ENCODE measurements at places on chromosomes 4 and X.

DNA sequence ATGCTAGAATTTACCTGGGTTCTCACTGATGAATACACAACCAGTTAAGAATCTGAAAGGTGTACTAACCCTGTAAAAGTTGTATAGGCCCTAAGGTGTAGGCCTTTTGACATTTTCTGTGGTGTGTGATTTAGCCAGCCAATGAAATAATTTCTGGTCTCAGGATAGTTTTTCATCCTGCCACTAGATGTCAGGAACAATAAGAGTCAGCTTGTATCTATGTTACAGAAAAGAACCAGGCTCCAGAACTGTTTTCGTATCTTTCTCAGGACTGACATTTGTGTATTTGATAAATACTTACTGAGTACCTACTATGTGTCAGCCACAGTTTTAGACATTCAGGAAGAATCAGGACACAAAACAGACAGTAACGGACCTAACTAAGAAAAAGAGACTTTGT, 673.6 kb upstream of the TENM3 start:
- no peak for DNase-seq

GRCh38 chr4:69775321-69775867, 15.0 kb upstream of the SULT1B1 start:
- DNase-seq, result no peak

GRCh38 chr4:87551361-87551760, 22.2 kb upstream of the SPARCL1 start:
- DNase-seq, result no peak

- no peak for DNase-seq
Measured at GRCh38 chr4:15414551-15415091, 13.2 kb upstream of the C1QTNF7 start.

GRCh38 chr4:162700815-162701361, 465.8 kb downstream of the NAF1 start:
- no peak for DNase-seq
